AG10803 (cell line): ENCODE measurements at places on chromosomes 12 and 14.
A peak's percentile ranks its signal among the peaks of the same experiment; 100 is the strongest.

DNA sequence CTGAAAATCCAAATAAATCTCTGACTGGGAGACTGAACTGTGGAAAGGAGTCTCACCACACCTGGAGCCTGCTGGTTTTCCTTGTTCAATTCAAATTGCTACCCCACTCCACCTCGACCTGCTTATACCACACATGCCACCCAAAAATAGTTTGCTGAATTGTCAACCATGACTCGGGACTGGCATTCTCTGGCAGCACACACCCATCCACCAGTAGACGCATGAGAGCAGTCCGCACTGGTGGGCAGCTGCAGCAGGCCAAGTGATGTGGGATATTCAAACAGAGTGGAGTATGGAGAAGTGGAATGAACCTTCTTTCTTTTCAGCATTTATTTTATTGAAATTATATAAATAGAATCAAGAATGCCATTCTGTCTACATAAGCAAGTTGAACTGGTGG lies 38.7 kb upstream of the SYCP3 start:
- no peak for DNase-seq

GRCh38 chr12:40232602-40233001 lies 7.8 kb downstream of the LRRK2 start:
- no peak for DNase-seq

GRCh38 chr12:111777345-111778045 lies 10.8 kb downstream of the ALDH2 start:
- no peak for DNase-seq

GRCh38 chr14:55129428-55130195 lies 560 bp downstream of the LGALS3 start:
- DNase-seq, result peak; percentile 71

DNA sequence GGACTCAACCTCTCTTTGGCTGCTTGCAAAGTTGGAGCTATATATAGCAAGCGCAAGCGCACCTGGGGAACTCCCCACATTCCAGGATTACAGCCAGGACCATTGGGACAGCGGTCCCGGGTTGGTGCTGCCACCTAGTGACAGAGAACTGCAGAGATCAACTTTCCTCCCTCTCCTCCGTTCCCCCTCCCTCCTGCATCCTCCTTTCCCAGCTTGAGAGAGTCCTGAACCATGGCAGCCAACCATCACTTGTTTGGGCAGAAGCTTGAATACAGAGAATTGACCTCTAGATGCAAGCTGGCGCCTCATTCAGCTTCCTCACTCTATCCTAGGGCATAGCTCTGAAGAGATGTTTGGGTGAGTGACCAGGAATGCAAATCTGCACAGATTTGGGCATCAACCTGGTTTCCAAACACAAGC lies 17.4 kb upstream of the FLVCR2 start:
- DNase-seq, result peak; percentile 62

DNA sequence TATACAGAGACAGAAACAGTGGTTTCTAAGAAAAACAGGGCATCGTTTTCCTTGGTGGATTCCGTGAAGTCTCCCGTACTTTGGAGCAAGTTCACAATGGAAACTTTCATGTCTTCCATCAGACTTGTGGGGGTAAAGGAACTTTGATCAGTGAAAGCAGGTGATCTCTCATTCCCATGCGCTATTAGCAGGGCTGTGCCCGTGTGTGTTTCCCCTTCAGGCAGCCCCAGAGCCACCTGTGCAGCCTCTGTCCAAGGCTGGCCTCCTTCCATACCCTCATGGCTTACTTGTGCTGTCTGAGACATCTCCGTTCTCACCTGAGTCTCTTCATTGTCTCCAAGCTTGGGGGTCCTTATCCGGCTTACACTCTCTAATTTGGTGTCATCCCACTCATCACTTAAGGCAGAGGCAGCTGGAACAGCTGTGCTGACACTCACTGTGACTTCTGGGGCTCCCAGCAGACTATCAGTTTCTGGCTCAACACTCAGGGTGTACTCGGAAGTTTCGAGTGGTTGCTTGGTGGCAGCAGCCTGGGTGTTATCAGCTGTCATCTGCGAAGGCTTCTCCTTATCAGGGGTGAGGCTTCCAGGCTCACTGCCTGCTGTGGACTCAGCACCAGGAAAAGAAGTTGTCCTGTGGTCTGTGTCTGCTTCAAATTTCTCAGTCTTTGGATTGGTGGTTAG lies 13.8 kb downstream of the ARMH4 start:
- no peak for DNase-seq

DNA sequence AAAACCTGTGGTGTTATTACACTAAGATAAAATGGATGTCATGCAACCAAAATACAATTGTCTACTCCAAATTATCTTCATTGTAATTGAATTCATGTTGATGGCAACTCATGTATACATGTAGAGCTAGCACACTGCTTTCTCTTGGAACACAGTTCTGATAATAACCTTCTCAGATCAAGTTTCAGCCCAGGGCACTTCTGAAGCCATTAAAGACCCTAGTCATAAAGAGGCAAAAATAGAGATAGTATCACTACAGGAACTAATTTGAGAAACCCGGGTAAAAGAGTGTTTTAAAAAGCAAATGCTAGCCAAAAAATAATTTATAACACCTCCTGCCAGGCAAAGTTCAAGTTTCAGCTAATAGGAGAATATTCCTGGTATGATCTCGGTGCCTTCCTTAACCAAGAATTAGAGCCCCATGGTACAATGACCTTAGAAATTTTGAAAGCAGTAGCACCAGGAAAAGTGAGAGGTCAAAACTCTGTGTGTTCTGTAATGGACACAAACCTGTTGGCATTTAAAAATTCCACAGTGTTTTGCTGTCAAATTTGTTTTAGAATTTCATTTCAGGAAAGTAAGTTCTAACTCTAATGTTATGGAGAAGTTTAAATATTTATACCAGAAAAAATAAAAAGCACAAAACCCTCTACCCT lies 105.0 kb upstream of the FRMD6 start:
- DNase-seq, result no peak

DNA sequence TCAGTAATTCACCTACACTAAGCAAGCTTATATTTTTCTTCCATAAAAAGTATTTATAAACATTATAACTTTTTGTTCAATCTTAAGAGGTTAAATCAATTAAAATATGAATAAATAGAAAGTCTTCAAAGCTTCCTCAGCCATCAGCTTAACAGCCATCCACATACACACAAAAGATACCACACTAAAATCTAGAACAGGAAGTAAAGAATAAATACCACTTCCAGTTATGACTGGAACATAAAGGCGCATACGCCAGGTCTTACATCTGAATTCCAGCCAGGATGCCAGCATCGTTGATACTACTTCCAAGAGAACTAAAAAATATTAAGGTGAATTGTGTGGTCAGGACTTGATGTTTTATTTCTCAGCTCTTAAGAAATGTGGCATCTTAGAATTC lies 17.0 kb downstream of the SIX1 start:
- no peak for DNase-seq

DNA sequence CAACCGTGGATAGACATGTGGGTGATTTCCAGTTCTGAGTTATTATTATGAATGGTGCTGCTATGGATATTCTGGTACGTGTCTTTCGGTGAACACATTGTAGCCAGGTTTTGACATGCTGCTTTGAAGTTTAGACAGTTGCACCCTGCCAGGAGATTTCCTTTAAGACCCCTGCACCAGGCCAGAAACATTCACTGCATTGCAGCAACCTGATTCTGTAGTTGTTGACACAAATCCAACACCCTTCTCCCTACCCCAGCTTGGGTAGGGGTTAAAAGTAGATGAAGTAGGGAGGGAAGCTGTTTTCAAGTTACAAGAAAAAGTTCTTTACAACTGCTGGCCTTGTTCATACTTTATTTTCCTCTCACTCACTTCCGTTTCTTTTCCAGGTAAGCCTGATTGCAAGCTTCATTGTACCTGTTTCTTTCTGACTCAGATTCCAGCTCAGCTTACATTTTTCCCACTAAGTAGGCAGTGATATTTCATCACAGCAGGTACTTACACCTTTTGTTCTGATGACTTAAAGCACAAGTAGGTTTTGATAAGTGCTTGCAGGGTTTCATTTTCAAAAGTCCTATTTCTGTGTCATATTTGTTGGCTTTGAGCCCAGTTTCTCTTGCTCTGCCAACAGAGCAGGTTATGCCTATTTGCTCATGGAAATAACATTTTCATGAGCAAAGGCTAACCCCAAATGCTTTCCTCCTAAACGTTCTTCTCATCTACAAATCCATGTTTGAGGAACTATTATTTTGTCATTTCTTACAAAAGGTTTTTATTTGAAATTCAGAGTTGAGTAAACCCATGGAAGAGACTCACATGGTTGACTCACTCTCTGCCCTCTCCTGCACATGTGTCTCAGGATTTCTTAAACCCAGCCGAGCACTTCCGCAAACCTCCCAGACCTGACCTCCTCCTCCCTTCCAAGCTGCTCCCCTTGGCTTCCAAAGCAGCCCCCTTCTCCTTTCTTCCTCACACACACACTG lies 12.1 kb upstream of the LTA4H start:
- DNase-seq, result peak; percentile 59

DNA sequence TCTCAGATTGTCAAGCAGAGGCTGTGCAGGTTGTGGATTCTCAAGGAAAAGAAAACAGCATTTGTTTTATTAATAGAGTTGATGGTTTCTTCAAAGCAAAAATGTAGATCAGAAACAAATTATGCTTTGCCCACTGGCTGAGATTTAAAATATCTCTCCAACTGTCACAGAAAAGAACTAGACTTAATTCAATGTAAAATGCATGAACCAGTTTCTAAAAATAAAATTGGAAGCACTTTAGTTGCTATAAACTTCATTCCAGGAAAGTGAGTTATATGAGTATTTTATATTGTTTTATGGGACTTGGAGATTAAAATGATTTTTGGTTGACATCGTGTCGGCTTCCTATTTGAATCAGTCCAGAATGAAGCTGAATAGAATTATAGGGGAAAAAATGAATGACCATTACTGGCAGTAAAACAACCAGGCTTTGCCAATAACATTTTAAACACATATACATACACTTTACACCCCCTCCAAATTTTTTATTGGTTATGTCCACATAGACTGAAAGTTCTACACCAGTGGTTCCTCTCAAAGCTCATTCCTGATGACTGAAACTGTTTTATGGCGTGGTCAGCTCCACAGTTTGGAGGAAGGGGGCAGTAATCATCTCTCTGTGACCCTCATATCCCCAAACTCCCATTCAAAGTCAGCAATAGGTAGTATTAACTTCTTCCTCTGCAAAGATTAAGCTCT lies 55.5 kb upstream of the DAAM1 start:
- no peak for DNase-seq

DNA sequence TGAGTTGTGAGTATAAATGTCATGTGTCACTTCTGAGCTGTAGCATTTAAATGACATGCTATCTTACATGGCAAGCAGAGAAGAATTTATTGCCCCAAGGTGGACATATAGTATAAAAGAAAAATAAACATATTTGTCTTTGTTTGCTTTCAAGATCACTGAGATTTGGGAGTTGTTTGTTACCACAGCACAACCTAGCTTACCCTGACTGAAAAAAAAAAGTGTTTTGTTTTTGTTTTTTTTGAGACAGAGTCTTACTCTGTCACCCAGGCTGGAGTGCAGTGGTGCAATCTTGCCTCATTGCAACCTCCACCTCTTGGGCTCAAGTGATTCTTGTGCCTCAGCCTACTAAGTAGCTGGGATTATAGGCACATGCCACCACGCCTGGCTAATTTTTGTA lies 596.5 kb downstream of the MED13L start:
- DNase-seq, result no peak

DNA sequence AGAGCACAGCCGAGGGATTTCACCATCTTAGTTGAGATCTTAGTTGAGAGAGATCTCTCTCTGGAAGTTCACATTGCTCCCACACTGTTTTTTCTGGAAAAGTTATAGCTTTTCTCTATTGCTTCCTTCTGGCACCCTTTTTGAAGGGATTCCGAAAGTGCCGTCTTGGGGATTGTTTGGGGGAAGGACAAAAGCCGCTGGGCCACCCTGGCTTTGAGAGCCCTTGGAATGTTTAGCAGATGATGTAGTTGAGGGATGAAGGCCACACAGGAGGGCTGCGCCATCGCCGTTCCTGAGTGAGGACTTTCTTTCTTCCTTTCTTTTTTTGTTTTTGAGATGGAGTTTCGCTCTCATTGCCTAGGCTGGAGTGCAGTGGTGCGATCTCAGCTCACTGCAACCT lies 17.7 kb downstream of the PLEKHG3 start:
- DNase-seq, result peak; percentile 56

- no peak for DNase-seq
Observed at GRCh38 chr14:85125291-85125670, 404.7 kb upstream of the FLRT2 start.

- peak; percentile 29 for DNase-seq
Observed at GRCh38 chr14:90645842-90646443, 170.3 kb downstream of the TTC7B start.

DNA sequence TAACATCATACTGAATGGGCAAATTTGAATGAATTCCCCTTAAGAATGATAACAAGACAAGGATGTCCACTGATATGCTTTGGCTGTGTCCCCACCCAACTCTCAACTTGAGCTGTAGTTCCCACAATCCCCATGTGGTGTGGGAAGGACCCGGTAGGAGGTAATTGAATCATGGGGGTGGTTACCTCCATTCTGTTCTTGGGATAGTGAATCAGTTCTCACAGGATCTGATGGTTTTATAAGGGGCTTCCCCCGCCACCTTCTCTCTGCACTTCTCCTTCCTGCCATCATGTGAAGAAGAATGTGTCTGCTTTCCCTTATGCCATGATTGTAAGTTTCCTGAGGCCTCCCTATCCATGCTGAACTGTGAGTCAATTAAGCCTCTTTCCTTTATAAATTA lies 29.3 kb downstream of the MED6 start:
- no peak for DNase-seq

DNA sequence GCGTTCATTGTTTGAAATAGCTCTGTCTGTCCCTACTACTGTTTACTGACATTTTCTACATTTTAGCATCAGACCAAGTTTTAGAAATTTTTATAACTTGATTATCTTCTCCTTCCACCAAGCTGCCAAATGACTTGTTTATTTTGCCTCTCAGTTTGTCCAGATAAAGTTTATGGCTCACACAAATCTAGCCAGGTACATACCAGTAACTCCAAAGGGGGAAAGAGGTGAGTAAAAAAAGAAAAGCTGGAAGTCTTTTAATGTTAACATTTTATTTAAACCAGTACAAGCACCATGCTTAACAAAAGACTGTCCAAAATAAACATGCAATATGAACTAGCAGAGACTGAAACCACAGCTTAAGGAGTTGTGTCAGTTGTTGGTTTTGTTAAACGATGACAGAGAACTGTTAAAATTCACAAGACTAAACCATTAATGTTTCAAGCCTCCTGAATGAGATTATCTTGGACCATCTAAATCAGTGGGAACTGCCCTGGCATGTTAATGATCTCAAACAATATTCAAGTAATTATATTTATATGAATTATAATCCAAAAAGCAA lies 14.5 kb downstream of the GMFB start:
- no peak for DNase-seq

- DNase-seq, result no peak
Observed at GRCh38 chr12:105899589-105899988, 239.2 kb downstream of the NUAK1 start.
